ENCODE measurements at places on chromosomes 4 and X.
A peak's percentile ranks its signal among the peaks of the same experiment; 100 is the strongest.

- DNase-seq = no peak
Measured at GRCh38 chrX:107673431-107673830, 45.1 kb downstream of the PRPS1 start.

DNA sequence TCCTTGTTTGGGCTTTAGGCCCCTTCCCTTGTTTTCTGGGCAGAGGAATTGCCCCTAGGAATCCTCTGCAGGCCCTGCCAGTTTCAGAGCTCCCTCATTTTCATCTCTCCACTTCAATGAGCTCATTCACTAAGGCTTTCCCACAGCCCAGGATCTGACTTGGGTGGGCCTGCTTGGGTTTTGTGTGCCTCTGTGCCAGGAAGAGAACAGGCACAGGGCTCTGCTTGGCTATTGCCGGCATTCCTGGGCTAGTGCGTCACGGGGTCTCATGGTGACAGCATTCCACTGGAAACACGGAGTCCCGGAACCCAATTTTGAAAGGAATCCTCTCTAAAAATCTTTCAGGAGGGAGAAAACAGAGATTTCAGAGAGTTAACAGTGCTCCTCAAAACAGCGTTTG is 150.5 kb downstream of the VCX3A start:
- no peak for DNase-seq

- no peak for DNase-seq
Measured at GRCh38 chr4:44646151-44646550, 5.3 kb downstream of the YIPF7 start.

- no peak for DNase-seq
Measured at GRCh38 chr4:113844369-113844768, 82.8 kb upstream of the CAMK2D start.

DNA sequence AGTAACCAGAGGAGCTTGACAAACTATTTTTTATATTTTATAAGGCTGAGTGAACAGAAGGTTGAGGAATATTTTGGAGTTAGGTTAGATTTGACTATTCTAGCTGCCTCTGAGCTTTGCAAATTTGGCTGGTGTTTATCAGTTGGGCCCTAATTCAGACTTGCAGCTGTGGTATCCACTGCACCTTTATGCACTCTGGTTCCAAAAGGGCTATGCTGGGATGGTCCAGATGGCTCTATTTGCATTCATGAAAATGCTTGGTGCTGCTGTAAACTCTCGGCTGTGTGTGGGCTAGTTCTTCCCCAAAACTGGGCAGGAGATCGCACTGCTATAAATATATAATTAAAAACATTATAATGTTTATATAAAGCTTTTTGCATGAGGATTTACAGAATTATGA is 106.3 kb downstream of the REPS2 start:
- no peak for DNase-seq

DNA sequence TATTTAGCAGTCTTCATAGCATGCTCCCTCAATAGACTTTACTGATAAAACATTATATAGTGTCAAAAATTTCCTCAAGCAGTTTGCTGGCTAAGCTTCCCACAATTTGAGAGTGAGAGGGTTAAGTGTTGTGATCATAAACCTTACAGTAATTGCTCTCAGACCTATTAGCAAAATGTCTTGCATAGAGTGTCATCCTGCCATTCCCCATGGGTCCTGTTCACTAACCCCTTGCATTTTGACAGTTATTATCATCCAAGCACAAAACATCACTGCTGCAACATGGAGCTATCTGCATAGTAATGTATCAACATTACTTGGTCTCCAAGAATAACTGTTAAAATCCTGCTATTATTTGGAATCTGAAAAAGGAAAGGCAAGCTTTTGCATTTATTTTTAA is 196.1 kb upstream of the GK2 start:
- DNase-seq = no peak

DNA sequence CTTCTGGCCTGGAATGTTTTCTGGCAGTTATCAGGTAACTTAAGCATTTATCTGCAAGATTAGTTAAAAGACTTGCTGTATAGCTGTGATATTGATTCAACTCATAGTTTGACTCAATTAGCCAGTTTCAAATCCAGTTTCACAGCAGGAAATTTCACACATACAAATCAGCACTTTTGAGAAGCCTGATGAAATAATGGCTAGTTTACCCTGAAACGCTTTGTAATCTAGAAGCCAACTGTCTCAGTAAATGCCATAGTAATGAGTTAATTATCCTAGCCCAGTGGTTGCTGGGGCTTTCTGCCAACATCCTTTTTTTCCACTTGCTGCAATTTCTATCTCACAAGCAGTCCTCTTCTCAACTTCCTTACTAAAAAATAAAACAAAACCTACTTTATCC is 53.1 kb downstream of the ARHGEF38 start:
- no peak for DNase-seq

DNA sequence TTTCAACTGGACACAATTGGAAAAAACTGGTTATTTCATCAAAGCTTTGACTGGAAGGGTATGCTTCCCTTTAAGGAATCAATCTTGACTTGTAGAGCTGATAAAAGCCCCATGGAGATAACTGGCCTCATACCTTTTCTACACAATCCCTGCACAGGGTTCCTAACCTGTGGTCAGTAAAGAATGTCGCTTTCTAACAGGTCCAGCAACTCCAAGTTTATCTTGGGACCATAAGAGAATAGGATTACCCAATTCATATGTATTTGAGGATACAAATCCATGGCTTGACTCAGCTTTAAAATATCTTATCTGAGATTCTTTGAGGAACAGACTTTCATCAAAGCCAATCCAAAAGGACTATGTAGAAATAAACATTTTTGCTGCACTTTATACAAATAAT is 1399.8 kb upstream of the PABPC4L start:
- DNase-seq = no peak

- no peak for DNase-seq
Measured at GRCh38 chrX:130523460-130524394, 121.9 kb downstream of the RBMX2 start.

GRCh38 chr4:136741468-136741867 is 790.8 kb downstream of the PCDH18 start:
- DNase-seq = no peak

DNA sequence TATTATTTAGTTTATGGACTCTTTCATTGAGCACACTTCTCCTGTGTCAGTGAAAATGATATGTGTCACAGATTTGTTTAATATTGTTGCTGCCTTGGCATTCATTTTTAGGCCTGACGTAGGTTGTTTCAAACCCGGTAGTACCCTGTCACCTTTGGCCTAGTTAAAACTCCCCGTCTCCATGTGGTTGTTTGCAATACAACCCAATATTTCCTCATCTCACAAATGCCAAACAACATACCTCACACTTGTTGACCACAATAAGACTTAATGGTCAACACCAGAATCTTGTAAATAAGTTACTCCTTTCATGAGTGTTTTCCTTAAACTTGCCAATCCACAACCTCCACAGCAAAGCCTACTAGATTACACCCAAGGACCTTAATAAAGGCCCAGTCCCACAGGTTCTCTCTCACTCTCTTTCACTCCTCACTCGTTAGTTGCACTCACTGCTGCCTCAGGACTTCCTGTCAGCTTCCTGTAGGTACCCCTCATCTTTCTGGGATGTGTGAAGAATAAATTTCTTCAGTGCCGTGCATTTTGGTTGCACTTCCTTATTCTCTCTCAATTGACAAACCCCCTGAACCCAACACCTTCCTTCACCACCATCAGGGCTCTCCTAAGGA is 31.3 kb downstream of the IL13RA2 start:
- no peak for DNase-seq

DNA sequence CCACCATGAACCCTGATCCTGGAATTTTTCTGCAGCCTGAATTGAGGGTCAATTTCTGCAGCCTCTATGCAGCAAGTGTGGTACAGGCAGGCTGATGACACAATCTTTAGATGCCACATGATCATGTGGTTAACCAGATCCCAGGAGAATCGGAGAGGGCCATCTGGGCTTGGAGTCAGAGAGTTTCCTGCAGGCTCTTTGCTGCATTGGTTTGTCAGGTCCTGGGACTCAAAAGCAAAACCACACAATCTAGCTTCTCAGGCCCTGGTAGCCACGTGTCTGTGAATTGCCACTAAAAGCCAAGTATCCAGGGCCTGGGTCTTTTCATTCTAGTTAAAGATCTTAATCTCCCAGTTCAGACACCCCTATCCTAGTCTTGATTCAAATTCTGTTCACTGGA is 464.5 kb downstream of the BCOR start:
- DNase-seq = no peak

DNA sequence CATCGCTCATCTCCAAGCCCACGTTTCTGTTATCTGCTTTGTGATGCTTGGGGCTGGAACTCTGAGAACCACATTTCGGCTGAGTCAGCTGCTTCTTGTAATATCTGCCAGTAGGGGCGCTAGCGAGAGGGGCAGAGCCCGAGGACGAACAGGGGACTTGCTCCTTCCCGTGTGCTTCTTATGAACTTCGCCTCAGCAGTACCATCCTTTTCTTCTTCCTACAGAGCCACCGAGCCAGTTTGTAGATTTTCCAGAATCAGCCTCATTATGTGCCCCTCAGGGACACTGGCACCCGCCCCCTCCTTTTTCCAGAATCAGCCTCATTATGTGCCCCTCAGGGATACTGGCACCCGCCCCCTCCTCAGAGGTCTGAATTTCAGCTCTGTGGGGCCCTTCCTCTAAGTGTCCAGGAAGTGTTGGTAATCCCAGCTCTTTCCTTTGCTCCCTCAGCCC is 441.7 kb upstream of the RASGEF1B start:
- DNase-seq = peak; percentile 32

DNA sequence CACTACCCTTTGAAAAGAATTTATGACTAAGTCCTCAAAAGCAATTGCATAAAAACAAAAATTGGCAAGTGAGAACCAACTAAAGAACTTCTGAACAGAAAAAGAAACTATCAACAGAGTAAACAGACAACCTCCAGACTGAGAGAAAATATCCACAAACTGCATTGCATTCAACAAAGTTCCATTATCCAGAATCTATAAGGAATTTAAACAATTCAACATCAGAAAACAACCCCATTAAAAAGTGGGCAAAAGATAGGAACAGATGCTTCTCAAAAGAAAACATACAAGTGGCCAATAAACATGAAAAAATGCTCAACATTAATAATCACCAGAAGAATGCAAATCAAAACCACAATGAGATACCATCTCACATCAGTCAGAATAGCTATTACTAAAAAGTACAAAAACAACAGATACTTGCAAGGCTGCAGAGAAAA is 130.2 kb downstream of the GASK1B start:
- DNase-seq = no peak

- no peak for DNase-seq
Measured at GRCh38 chrX:105645667-105646357, 176.5 kb upstream of the NRK start.

- DNase-seq = peak; percentile 17
Measured at GRCh38 chr4:55819634-55820033, at the start of gene EXOC1L. Gene EXOC1L (plus strand): TSS chr4:55819790. CDS start chr4:55820027, 237 bp downstream.

- no peak for DNase-seq
Measured at GRCh38 chr4:52290466-52290865, 239.4 kb downstream of the SPATA18 start.

- DNase-seq = no peak
Measured at GRCh38 chrX:49192722-49193328, 6.7 kb upstream of the PRICKLE3 start.

- no peak for DNase-seq
Measured at GRCh38 chr4:2286904-2287593, 25.1 kb upstream of the MXD4 start.

- no peak for DNase-seq
Measured at GRCh38 chr4:8050555-8051206, 107.9 kb downstream of the ABLIM2 start.

DNA sequence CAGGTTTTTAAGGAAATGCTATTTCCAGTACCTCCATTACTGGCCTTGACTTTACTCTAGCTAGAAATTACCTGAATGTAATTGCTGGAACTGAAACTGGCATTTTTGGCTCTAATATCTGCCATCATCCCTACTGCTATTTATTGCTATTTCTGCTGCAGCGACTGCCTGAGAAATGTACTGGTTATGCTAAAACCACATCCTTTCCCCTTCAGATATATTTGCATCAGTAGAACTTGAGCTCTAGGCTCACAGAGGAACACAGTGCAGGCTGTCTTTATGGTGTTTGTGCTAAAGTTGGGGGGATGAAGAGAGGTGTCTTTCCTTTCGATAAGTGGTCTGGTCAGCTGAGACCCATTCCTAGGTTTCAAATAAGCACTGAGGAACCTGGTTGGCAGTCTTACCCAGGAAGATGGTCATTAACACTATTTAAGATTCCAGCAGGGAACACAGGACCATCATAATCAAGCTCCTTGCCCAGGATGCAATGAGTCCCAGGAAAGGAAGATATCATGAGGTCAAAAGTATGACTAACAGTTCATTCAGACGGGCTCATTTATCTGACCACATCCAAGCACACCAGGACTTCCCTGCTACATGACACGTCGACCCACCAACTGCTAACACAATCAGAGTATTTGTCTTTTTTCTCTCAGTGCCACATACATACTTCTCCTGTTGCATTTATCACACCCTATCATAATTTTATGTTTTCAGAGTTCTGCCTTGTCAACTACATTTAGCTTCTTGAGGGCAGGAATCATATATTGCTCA is 137.4 kb downstream of the GABRA3 start:
- DNase-seq = no peak

DNA sequence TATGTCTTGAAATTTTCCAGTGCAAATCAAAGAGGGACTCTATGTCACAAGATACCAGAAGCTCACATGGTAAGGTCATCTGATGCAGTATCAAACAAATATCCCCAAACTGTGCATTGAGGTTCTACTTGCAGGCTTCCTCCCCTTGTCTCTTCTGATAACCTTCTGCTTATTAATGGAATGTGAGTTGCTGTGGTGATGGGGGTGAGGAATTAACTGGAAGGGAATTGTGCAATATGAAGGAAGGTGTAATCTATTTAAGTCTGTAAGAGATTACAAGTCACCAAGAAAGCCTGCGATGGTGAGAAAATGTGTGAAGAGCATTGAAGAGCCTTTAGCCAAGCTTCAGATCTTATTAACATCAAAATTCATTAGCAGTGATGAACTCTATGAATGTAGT is 15.4 kb upstream of the MAGED1 start:
- no peak for DNase-seq

DNA sequence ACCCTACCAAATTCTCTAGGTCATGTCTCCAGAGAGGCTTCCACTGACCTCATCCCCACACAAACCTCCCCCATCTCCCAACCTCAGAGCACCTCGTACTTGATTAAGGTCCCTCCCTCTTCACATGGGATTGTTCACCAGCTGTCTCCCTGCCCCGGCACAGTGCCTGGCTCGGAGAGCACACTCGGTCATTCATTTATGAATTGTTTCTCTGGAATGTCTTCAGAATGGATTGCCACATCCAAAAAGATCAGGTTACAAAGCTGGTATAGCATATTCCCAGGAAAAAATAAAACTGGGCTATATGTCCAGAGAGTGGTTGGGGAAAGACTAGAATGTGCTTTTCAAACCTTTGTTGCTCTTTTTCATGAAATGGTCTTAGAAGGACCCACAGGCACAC is 21.6 kb downstream of the JAKMIP1 start:
- no peak for DNase-seq

- no peak for DNase-seq
Measured at GRCh38 chr4:155033604-155034003, 174.8 kb upstream of the NPY2R start.

DNA sequence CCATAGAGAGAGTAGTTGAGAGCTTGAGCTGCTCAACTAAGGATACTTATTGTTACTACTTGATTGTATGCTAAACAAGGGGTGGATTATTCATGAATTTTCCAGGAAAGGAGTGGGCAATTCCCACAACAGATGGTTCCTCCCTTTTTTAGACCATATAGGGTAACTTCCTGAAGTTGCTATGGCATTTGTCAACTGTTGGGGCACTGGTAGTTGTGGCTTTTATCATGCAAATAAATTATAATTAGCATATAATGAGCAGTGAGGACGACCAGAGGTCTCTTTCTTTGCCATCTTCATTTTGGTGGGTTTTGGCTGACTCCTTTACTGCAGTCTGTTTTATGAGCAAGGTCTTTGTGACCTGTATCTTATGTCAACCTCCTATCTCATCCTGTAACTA is 1403.5 kb upstream of the PABPC4L start:
- DNase-seq = no peak

Measured in progenitor cell of endocrine pancreas (in vitro differentiated cells).